SJSA1 (cell line): ENCODE measurements at places on chromosomes 3 and 15.

- no peak for DNase-seq
Observed at GRCh38 chr15:50176869-50177268, 5.1 kb upstream of the SLC27A2 start.

DNA sequence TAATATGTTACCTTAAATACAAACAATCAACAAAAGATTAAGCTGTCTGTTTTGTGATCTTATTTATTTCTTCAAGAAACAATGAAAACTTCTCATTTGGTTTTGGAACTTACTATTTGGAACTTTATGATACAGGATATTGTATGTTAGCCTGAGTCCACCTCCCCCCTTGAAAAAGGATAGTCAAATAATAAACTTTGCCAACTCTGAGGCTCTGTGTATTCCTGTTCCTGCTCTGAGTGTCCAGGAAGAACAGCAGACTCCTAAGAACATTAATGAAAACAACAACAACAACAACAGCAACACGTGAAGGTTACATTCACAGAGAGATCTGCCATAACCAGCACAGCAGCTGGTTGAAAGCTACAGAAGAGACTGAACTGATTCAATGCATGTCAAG is 108.1 kb upstream of the AADACL2 start:
- DNase-seq = no peak

DNA sequence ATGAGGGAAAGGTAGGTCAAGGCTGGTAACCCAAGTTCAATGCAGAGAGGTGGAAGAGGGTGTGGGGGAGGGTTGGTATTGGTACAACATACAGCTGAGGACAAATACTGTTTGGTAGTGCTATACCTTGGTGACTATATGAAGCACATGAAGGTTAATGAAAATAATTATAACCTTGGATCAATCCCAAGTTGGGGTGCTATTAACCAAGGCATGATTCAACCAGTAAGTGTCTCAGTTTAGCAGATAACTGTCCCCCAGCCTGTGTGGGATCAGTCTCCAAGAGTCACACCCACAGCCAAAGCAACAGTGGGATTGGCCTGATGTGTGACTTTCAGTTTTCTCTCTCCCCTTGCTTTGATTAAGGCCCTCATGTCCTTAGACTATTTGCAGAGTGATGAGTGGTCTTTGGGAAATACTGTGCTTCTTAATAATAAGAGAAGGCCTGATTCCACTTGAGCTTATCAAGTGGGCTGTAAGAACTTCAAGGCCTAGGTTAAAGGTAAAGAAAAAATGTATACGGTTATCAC is 80.8 kb downstream of the EOMES start:
- no peak for DNase-seq

DNA sequence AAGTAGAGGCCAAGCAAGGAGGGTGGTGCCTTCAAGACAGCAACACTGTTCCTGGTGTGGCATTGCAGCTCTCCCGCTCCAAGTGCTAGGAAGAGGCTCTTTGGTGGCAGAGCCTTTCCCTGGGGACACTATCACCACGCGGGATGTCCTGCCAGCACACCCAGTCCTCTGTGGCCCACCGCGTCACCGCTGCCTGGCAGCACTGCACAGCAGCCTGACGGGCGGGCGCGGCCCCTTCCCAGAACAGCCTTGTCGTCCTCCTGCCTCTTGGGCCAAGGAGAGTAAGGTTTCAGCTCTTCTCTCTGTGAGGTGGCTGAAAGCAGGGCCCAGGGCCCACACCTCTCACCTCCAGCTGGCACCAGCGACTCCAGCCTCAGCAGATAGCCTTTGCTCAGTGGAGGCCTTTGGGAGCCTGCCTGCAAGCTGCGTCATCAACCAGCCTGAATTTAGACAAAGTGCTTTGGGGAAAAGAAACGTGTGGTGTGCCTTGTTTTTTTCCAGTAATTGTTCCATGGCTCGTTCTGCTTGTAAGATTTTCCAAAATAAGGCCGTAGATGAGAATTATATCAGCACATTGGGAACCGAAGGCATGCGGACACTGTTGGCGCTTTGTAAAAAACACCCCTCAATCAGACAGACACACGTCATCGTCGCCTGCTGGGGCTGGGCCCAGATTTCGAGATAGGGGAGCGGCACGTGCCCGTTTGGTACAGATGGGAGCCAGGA is 65.0 kb downstream of the AAGAB start:
- no peak for DNase-seq

DNA sequence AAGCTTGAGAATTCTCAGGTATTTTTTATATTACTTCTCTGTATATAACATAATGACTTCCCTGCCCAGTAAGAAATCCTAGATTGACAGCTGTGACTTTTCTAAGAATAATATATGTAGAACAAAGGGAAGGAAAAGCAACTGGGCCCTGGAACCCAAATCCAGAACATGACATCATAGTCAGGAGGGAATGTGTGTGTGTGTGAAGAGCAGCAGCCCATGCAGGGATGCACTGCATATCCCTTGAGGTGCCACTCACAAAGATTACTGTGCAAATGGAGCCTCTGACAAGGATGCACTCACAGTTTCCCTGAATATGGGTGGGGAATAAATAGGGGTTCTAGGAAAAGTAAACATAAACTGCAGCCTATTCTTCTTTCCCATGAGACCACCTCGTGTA is 279.5 kb downstream of the NEK10 start:
- DNase-seq = no peak

DNA sequence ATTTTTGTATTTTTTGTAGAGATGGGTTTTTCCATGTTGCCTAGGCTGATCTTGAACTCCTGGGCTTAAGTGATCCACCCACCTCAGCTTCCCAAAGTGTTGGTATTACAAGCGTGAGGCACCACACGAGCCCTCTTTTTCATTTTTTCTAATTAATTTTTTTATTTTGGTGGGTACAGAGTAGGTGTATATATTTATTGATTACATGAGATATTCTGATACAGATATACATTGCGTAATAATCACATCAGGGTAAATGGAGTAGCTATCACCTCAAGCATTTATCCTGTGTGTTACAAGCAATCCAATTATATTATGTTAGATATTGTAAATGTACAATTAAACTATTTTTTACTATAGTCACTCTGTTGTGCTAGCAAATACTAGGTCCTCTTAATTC is 66.1 kb downstream of the WDR49 start:
- no peak for DNase-seq

DNA sequence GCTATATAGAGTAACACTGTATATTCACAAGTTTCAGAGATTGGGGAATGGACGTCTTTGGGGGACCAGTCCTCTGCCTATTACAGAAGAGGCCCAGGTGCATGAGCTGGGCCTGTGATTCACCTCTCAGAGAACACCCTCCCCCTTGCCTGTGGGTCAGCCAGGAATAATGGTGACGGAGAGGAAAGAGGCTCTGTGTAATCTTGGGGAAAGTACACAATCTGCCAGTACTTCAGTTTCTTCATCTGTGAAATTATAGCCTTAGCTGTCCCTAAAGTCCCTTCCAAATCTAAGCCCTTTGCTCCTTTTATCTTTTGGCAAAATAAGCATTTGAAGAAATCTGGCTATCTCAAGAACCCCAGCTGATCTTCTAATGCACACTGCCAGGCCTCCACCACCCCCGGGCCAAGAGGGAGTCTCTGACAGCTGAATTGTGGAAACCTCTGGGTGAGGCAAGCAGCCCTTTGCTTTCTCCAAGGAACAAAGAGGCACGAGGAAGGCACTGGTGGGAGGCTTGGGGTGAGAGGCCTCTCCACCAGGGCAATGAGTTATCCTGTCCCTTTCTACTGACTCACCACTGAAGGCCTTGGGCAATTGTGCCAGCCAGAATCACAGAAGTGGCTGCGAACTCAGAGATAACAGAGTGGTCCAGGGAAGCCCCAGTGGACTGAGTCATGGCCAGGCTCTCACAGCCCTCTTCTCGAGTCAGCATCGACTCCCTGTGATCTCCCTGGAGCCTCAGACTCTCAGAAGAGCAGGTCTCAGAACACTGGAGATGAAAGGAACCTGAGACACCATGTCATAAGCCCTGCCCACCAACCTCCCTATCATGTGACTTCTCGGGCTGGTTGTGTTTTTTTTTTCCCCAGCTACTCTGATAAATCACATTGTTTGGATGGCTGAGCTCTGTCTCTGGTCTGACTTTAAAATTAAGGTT is 31.8 kb downstream of the CCNL1 start:
- DNase-seq = peak; percentile 66

GRCh38 chr3:172751175-172751704 is 714 bp downstream of the ECT2 start:
- no peak for DNase-seq

DNA sequence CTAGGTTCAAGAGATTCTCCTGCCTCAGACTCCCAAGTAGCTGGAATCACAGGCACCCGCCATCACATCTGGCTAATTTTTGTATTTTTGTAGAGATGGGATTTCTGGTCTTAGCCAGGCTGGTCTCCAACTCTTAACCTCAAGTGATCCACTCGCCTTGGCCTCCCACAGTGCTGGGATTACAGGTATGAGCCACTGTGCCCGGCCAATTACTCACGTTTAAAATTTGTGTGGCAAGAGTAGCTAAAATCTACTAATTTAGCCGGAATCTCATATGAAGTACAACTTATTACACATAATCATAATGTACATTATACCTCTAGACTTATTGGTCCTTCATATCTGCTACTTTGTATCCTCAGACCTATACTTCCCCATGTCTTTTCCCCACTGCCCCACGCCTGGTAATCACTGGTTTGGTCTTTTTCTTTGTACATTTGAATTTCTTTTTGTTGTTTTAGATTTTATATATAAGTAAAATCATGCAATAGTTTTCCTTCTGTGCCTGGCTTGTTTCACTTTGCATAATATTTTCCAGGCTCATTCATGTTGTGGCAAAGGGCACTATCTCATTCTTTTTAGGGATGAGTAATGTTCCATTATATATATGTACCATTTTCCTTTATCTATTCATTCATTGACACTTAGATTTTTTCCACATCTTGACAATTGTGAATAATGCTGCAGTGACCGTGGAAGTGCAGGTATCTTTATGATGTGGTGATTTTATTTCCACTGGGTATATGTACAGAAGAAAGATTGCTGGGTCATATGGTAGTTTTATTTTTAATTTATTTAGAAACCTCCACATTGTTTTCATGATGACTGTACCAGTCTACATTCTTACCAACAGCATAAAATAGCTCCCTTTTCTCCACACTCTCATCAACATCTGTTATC is 605.0 kb upstream of the CBLB start:
- DNase-seq = no peak

DNA sequence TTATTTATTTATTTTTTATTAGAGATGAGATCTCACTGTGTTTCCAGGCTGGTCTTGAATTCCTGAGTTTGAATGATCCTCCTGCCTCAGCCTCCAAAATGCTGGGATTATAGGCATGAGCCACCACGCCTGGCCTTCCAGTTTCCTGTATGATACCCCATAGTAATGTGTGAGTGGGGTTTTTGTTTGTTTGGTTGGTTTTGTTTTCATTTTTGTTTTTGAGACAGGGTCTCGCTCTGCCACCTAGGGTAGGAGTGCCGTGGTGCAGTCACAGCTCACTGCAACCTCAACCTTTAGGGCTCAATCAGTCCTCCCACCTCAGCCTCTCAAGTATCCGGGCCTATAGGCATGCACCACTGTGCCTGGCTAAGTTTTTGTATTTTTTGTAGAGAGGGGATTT is 30.9 kb downstream of the GOLM2 start:
- no peak for DNase-seq

GRCh38 chr3:30407651-30408050 is 198.8 kb upstream of the TGFBR2 start:
- DNase-seq = no peak

GRCh38 chr3:28853830-28854229 is 427.0 kb upstream of the RBMS3 start:
- DNase-seq = no peak

DNA sequence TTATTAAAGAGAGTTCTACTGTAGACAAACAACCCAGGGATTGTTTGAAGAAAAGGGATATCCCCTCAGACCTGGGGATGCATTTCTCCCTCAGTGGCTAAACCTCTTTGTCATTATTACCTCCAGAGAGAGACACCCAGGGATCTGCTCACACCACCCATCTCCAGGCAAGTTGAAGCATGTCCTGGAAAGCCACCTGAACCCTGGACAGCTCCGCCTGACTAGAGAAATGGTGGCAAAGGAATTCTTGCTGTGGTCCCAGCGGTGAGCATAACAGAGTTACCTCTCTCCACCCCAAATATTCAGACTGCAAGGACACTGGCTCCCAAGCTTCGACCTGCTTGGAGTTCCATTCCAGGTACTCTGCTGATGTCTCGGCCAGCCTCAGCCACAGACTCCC is 320.2 kb downstream of the RORA start:
- DNase-seq = no peak

GRCh38 chr15:41999290-42000285 is 21.3 kb downstream of the PLA2G4E start:
- no peak for DNase-seq

DNA sequence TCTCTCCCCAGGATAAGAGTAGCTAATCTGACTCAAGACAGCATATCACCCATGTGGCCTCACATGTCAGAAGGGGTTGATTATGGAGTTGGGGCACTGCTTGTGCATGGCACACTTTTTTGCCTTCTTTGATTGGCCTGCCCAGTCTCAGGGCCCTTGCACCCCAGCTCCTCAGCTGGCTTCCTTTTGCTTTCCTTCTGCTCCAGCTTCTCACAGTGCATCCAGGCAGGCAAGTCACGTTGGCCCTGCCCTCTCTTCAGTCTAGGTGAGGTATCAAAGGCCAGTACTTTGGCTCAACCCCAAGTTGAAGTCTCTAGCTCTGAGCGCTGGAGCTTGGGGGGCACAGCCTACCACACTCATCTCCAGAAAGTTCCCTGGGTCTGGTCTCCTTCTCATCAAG is 42.2 kb downstream of the NGRN start:
- DNase-seq = no peak

DNA sequence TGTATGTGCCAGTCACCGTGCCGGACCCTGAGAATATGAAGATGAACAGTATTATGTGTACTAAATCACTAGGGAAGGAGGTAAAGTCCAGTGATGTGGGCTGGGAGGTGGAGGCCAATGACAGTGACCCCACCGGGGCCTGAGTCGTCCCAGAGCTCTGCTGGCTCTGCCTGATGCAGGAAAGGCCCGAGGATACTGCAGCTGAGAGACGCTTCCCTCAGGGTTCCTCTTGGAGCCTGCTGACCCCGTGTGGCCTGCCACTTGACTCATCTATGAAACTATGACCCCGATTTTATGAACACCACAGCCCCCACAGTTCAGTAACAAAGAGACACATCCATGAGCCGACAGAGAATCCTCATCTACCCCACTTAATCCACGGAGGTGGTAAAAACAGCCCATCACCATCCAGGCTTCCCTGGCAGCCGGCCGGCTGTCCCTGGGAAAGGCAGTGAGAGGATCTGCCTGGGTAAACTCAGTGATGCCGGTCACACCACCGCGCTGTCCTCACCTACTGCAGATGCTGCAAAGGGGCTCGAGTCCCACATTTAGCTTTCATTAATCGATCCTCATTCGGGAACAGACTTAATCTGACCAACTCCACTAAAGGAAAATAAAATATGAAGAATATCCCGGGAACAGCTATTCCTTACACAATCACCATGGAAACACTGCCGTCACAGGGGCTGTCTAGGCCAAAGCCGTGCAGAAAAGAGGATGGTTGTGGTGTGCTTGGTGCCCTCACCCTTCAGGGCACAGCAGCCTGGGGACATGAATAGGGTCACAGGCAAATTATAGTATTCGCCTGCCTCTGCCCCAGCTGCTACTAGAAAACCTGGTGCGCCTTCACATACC is 82.9 kb downstream of the ARRDC4 start:
- DNase-seq = no peak
